ENCODE measurements at places on chromosomes 4 and X.

- peak; percentile 49 for DNase-seq
Measured at GRCh38 chrX:2664502-2664901, 26.6 kb upstream of the CD99 start.

- DNase-seq: no peak
Measured at GRCh38 chr4:55303760-55304165, 42.3 kb upstream of the SRD5A3 start.

GRCh38 chr4:5895287-5895686, 2.4 kb upstream of the CRMP1 start:
- no peak for DNase-seq

DNA sequence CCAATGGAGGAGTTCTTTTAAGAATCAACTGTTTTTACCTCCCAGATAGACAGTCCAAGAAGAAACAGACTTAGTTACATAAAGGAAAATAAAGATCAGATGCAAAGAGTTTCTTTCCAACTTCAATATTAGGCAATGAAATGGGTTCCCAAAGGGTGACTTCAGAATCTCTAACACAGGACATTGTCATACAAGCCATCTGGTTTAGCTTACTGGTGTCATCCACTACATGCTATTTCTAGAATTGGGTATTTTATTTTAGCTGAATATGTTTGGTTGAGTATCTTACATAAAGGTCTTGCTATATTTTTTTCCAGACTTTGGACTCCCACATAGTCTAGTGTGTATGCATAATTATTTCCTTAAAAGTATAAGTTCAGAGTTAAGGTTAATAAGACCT, 162.1 kb upstream of the SLC7A11 start:
- no peak for DNase-seq

DNA sequence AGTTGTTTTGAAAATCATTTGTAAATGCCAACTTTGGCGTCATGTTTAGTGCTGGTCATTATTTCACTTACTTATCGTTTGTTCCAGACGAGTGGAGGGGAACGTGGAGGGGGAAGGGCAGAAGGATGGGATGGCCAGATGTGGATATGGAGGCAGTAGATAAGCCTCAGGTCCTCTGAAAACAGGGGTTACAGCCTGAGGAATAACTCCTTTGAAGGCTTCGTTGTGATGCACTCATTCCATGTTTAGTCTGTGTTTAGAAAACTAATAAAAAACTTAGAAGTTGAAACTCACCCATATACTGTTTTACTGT, 1.1 kb downstream of the MOB1B start:
- no peak for DNase-seq
